ENCODE measurements at places on chromosomes 12 and 14.
A peak's percentile ranks its signal among the peaks of the same experiment; 100 is the strongest.

DNA sequence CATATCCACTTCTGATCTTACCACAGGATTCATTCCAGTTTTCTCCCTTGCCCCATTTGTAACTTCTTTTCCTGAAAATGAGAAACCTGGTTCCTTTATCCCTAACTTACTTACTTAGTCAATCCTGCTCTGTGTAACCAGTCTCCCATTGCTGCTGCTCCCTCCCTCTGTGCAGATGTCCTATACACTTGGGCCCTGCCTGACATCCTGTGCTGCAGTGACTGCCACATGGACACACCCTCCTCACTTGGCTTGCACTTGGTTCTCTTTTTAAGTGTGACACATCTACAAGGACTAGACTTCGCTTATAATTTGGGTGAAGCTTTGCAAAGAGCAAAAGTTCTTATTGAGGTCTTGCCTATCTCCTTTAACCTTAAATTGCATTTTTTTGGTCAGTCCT, 51.4 kb downstream of the FGD4 start:
- DNase-seq = no peak

- DNase-seq = no peak
Observed at GRCh38 chr12:95548056-95548538, 3.2 kb downstream of the USP44 start.

DNA sequence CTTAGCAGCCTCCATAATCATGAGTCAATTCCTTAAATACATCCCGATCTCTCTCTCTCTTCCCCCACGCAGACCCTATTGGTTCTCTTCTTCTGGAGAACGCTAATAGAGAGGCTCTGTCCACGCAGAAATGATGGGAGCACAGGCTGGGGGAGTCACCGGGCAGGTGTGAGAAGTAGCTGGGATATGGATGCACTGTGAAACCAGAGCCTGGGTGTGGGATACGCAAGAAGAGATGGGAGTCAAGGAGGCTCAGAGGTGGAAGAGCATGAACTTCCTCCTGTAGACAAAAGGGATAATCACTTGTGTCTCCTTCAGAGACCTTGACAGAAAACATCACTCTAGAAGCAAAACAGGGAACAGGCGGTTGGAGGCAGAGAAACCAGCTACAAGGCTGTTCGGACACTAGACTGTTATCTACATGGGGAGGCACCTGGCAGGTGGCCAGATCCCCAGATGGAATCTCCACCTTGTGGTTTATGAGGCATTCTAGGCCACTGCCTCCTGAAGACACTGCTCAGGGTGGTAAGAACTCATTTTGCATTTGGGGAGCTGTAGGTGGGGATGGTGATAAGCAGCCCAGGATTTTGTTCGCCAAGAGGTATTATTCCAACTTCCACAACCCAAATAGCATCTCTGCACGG, 7.2 kb upstream of the SELPLG start:
- no peak for DNase-seq

- no peak for DNase-seq
Observed at GRCh38 chr14:95761436-95761835, 47.5 kb upstream of the TCL1A start.

DNA sequence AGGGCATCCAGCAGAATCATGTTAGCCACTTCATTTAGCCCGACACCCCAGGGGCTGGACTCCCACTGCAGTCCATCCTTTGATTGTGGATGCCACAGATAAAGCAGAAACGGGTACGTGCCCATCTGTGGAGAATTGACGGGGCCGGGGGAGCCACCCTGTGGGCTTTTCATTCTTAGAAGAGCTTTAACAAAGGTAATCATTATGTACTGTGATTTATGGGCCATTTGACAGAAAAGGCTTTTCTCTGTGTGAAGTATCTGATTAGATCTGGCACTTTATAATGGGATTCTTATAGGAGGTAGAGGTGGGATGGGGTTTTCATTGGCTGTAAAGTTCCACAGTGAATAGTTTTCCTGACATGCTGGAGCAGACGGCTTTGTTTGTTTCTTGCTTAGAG, 40.4 kb downstream of the AACS start:
- DNase-seq = no peak

DNA sequence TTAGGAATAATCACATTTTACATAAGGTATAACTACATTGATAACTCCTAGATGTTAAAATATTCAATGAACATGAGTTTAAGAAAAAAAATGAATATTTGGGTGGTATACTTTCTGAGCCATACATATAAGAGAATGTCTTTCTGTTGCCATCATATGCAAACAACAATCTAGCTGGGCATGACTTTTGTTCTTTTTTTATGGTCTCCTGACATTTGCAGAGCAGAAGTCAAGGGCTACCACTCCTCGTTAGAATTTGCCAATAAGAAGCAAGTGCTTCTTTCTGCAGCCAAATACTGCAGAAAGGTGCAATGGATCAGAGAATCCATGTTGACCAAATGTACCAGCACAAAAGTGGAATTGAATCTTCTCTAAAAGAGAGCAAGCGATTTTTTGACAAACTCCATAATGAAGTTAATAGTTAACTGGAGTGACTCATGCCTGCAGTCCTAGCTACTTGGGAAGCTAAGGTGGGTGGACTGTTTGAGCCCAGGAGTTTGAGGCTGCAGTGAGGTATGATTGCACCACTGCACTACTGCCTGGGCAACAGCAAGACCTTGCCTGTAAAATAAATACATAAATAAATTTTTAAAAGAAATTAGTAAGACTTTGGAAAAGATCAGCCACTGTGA, 25.5 kb upstream of the CCDC91 start:
- no peak for DNase-seq

DNA sequence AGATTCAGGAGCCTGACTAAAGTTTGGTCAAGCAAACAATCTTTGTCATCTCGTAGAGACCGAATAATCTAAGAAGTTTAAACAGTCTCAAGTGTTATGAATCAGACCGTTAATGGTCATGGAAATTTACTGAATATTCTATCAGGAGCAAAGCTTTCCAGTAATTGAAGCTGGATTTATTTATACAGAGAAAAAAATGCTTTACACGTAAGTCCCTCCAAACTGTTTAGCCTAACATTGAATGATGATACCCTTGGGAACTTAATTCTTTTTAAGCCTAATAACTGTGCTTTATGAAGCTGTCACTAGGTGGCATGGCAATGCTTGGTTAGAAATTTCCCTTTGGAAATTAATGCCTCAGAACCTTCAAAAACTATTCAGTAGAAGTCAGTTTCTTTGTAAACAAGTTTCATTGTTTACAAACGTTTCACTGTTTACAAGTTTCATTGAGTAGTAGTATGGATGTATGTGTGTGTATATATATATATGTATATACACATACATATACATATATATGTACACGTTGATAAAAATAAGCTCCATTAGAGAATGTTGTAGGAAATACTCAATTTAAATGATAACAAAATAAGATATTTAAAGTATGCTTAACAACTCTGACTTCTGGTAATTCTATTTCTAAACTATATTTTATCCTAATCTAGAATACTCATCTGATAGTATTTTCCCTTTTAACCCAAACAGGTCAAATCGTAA, 32.1 kb downstream of the DEPDC4 start:
- DNase-seq = peak; percentile 38

DNA sequence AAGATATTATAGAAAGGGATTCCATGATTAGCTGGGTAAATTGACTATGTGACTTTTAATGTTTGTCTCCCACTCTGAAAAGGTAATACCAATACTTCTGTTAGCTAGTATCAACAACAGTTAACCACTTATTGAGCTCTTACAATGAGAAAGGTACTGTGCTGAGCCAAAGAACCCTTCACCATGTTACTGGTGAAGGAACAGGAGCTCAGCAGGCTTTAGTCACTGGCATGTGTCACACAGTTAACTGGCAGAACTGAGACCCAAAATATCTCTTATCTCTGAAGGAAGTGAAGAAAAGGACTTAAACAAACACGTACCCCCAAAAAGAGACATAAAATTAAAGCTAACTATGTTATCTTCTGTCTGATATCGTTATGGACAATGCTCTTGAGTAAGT, 170.6 kb downstream of the MED13L start:
- DNase-seq = no peak

GRCh38 chr14:68137704-68138619, 318.4 kb downstream of the RAD51B start:
- DNase-seq = no peak

DNA sequence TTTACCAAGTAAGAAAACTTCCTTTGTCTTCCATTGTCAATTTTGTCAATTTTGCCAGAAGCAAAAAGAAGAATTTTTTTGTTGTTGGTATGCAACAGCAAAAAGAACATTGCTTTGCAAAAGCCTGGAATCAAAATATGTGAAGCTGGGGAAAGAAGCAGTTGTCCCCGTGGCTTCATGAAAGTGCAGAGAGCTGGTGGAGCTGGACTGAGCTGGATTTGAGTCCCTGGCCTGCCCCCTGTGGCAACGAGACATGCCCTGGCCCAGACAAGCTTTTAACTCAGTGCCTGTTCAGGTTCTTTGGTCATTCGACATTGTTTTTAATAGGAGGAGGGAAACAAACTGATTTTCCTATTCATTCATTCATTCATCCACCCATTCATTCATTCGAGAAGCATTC, 70.3 kb downstream of the SLC15A4 start:
- DNase-seq = no peak

- no peak for DNase-seq
Observed at GRCh38 chr12:53004178-53004577, 2.1 kb upstream of the EIF4B start.

DNA sequence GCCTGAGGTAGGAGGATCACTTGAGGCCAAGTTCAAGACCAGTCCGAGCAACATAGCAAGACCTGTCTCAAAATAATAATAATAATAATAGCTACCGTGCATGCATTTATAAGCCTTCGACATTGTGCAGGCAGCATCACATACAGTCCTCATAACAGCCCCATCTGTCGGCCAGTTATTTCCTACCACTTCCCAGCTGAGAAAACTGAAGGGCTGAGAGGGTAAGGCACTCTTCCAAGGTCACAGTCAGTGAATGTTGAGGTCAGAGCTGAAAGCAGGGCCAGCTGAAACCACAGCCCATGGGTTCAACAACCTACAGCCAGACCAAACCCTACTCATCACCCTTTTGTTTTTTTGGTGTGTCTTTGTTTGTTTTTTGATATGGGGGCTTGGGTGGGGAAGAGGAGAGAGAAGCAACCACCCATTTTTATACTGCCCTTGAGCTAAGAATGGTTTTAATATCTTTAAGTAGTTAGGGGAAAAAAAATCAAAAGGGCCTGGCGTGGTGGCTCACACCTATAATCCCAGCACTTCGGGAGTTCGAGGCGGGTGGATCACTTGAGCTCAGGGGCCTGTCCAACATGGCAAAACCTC, 16.8 kb upstream of the ITPK1 start:
- peak; percentile 23 for DNase-seq

- DNase-seq = no peak
Observed at GRCh38 chr12:51726161-51726560, 122.4 kb downstream of the FIGNL2 start.

DNA sequence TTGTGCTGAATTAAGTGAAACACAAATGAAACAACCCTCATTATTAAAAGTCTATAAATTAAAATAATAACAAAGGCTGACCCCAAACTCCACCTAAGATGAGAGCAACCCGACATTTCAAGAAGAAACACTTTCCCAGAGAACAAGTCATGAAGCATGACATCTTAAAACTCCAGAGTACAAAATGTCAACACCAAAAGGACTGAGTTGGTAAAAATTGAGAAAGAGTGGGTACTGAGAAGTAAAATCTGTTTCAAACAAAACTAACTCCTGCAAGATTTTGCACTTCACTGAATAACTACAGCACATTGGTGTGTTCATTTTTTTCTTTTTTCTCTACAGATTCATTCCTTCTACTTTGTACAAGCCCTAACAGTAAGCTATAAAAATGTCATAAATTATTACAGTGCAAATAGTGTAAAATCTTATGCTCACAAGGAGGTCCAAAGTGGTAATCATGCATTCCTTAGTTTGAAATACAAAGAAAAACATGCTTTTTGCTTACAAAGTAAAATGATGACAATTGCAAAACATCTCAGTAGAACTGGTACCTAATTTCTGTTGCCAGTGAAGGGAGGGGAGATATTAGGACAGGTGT, 31.8 kb downstream of the SLC35F4 start:
- no peak for DNase-seq

- DNase-seq = no peak
Observed at GRCh38 chr12:76633415-76633814, 73.8 kb upstream of the OSBPL8 start.

DNA sequence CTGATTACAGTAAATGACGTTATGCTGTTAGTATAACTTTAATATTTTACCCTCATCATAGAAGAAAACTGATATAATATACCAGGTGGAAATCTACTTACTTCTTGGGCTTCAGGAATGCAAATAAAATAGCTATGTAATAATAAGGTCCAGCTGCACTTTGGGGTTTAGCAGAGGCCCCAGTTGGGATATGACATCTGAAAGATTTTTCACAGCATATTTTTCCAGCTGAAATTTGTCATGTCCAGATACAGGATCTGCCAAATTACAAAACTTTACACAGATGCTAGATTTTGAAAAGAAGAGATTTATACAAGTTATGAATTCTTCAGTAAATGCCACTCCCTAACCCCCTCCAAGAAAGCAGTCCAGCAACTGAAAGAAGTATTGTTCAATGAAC, 29.2 kb upstream of the DCN start:
- no peak for DNase-seq

DNA sequence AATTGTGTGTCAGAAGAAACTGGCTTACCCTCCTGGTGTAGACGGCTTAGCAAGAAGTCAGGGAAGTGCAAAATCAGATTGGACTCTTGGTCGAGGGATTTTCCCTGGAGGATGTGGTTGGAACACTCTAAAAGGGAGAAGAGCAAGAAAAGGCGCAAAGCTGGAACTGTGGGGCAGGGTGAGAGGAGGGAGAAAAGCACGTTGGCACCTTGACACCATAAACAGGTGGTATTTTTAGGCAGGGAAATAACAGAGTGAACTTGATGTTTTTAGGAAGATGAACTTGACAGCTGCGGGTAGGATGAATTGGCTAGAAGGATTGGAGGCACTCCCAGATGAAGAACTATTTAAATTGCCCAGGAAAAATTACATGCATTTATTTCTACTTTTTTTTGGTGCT, 67.7 kb downstream of the HCAR2 start:
- no peak for DNase-seq

DNA sequence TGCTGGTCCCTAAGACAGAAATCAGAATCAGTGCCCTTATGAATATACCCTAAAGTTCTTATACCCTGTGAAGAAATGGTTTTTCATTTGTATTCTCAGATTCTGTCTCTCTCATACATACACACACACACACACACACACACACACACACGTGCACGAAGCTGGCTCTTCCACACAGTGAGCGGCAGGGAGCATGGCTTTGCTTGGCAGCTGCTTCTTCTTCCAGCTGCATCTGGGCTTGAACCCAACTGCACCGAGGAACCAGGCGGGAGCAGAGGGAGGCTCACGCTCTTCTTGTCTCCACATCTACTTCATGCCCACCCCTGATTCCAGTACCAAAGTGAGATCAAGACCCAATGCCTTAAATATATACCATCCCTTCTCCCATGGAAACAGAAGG, 19.4 kb downstream of the GRIN2B start:
- DNase-seq = no peak

- no peak for DNase-seq
Observed at GRCh38 chr14:28875934-28876571, 109.5 kb downstream of the FOXG1 start.

- no peak for DNase-seq
Observed at GRCh38 chr14:60642270-60643140, 6.8 kb downstream of the SIX1 start.
